ENCODE measurements at places on chromosomes 1 and 21.
A peak's percentile ranks its signal among the peaks of the same experiment; 100 is the strongest.

DNA sequence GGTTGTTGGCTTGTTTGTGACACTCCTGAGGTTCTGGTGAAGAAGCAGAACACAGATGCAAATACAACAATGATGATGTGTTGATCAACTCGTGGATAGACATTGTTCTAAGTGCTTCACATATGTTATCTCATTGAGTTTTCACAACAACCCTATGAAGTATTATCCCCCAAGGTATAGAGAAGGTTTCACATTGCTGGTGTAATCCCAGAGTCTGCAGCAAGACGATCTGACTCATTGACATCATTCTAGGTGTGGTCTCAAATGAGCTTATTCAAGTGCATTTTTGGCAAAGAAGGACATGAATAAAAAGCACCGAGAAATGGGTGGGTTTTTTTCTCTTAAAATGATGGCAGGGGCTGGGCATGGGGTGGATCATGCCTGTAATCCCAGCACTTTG is 64.1 kb upstream of the SCAF4 start:
- no peak for DNase-seq

GRCh38 chr1:244454412-244454811 is 2.7 kb upstream of the ADSS2 start:
- no peak for DNase-seq

DNA sequence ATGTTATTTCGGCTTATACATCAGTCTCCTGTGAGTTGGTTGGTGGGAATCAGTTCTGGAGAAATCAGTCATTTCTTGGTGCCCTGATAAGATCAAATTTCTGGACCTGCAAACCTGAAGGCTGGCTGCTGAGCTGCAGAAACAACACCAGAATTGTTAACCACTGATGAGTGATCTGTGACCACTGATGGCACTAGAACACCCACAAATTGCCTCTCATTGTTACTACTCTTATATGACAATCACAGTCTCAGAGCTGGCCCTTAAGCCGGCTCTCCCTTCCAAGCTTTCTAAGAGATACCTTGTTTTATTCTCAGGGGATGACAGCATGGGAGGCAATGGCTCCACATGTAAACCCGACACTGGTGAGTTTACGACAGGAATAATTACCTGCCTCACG is 1.9 kb downstream of the C1orf162 start:
- no peak for DNase-seq

DNA sequence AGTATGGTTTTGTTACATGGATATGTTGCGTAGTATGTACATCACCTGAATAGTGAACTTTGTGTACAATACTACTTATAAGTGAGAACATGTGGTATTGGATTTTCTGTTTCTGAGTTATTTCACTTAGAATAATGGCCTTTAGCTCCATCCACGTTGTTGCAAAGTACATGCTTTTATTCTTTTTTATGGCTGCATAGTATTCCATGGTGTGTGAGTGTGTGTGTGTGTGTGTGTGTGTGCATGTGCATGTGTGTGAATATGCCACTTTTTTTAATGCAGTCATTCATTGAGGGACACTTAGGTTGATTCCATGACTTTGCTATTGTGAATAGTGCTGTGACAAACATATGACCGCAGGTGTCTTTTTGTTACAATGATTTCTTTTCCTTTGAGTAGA is 147.8 kb downstream of the LEPR start:
- no peak for DNase-seq

- no peak for DNase-seq
Observed at GRCh38 chr1:244037252-244037651, 13.8 kb upstream of the ZBTB18 start.

DNA sequence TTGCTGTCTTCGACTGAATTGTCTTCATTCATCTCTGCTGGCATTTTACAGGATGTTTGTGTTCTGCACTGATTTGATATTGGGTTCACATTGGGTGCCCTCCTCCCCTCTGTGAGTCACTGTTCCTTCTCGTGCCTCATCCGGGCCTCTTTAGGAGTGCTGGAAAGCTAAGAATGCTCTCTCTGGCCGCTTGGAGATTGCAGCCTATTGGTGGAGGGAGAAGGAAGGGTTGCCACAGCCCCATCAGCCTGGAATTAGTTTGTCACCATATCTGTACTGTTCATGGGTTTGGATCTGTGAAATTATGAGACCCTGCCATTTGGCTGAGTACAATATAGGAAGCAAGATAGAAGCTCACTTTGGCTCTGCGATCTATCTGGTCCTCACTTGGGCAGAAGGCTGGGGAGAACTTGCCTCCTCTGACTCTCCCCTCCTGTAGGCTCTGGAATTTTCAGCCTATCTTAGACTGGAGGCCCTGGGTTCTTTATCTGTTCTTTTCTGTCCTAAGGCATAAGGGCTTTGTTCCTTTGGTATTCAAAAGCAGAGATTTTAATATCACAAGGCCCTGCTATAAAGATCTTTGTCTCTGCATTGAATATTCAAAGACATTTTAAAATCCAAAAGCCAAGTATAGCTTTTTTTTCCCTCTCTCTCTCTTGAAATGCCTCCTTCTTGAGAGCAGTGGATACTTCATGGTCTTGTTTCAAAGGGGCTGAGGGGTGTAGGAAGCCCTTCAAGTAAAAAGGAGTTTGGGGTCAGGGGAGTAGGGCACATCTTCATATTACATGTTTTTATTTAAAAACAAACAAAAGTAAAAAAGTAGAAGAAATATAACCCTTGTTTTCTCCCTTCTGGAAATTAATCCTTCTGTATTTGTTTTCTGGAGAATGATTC is 347.9 kb downstream of the ZP4 start:
- DNase-seq = no peak

GRCh38 chr1:71462247-71462646 is 381.4 kb upstream of the ZRANB2 start:
- DNase-seq = no peak

DNA sequence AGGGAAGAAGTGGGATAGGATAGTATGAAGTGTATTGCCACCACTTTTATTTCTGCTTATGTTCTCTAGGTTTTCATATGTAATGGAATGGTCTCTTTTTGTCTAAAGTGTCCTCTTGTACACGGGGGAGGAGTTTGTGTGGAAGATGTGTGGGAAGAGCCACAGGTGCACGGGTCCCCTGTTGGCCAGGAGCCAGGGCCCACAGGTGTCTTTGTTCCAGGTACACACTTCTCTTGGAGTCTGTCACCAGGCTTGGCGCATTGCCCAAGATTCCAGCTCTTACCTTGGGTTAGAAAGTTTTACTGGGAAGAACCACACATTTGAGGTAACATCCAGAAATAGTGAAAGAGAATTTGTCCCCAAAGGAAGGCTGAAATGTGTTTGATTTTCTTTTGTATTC is 10.5 kb downstream of the TENT5C start:
- no peak for DNase-seq

- no peak for DNase-seq
Observed at GRCh38 chr1:18191481-18192155, 84.0 kb downstream of the IGSF21 start.

DNA sequence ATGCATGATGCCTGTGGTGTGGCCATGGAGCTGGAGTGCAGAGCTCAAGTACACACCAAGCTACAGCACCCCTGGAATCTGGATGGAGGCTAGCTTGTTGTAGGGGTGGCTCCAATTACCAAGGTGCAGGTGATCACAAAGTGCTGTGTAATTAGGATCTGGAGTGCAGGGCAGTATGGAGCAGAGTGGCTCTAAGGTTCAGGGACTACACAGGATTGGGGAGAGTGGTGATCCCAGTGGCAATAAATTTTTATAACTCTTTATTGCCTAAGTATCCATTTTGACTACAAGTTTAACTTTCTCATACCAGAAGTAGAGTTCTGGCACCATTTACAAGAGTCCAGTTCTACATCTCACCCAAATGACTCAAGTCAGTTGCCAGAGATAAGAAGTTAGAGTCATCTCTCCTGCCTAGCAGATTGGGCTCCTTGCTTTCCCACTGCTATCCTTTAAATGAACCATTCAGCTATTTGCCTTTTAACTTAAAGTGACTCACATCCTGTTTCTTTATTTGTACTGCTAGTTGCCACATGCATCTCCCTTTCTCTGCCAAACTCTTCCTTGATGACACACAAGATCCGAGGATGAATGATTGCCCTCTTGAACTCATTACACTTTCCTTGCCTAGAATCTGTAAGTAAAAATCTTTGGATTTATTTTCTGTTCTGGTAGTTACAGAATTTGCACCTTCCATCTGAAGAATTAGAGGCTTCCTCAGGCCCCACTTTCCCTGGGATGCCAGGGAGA is 427.2 kb downstream of the KCNT2 start:
- DNase-seq = peak; percentile 41

- DNase-seq = no peak
Observed at GRCh38 chr1:24486331-24487065, 16.1 kb upstream of the RCAN3 start.

GRCh38 chr1:93907718-93908117 is 1.5 kb downstream of the GCLM start:
- peak; percentile 56 for DNase-seq

- DNase-seq = no peak
Observed at GRCh38 chr1:205073511-205073910, 10.7 kb downstream of the TMEM81 start.

GRCh38 chr1:153192697-153193096 is 10.5 kb upstream of the LELP1 start:
- DNase-seq = no peak

DNA sequence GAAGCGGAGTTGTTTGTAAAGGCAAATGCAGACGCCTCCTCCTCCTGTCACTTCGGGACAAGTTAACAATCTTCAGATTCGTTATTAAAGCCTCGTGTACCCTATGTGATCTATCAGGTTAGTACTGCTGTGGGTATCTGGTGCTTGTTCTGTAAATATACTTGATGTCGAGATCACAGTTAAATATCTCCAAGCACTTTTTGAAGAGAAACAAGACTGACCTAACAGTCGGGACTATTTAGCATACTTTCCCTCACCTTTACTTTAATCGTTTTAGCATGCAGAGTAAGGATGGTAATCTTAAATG is 710 bp downstream of the KLHL20 start:
- DNase-seq = no peak

- no peak for DNase-seq
Observed at GRCh38 chr1:18874600-18874999, 15.1 kb upstream of the TAS1R2 start.

DNA sequence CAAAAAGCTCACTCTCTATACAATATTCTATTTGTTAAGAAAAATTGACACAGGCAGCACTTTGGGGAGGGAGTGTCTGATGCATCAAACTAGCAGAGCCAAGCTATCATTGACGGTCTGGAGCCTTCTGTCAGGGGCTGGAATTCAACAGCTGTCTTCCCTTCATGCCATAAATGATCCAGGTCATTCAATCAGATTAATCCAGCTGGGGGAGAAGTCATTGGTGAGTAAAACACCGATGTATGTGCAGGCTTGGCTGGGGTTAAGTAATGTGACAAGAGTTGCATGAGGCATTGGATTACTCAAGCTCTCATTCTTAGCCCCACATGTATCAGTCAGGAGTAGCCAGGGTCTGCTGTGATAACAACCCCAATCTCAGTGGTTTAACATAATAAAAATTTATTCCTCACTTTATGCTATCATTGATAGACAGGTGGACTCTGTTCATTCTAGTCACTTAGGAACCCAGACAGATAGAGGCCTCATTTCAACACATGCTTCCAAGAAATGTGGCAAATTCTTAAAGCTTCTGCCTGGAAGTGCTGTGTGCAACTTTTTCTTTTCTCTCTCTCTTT is 118.1 kb upstream of the GADD45A start:
- no peak for DNase-seq

DNA sequence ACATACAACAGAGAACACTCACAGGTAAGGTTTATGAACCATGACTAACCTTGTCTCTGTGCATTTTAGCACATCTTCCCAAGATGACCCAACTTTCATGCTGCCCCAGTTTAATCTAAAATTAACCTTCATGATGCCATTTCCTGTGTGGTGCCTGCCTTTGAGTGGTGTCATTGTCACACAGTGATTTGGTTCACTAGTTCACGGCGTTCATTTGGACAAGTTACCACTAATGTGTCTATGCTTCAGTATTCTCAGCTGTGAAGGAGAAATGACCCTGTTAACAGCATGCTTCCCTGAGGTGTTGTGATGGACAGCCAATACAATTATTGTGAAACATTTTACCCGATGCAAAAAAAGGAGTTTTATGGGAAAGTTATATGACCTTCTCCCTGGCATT is 693.1 kb downstream of the RWDD3 start:
- DNase-seq = no peak

DNA sequence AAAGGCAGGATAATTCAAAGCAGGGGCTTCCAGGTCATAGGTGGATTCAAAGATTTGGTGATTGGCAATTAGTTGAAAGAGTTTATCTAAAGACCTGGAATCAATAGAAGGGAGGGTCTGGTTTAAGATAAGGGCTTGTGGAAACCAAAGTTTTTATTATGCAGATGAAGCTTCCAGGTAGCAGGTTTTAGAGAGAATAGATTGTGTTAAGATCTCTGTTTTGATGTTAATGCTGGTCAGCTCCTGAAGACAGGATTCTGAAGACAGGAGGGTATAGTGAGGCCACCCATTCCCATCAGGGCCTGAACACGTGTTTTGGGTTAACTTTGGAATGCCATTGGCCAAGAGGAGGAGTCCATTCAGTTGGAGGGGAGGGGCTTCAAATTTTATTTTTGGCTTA is 6.1 kb upstream of the PTBP2 start:
- no peak for DNase-seq

GRCh38 chr1:180614730-180615129 is 17.1 kb upstream of the XPR1 start:
- DNase-seq = no peak

DNA sequence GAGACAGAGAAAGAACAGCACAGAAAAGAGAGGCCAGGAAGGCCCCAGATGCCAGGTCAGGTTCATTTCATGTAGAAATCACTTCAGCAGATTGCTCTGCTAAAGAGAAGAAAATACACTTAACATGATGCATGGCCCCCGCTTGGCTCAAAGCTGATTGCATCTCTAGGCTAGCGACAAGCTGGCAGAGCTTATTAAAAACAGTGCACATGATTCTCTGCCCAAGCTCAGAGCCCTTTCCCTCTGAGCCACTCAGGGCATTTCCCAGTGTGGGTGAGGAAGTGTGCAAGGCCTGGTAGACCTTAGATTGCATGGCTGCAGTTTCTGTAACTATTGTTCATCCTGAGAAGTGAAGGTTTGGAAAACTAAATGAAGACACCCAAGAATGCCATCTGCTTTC is 3.3 kb upstream of the CAPN9 start:
- no peak for DNase-seq

DNA sequence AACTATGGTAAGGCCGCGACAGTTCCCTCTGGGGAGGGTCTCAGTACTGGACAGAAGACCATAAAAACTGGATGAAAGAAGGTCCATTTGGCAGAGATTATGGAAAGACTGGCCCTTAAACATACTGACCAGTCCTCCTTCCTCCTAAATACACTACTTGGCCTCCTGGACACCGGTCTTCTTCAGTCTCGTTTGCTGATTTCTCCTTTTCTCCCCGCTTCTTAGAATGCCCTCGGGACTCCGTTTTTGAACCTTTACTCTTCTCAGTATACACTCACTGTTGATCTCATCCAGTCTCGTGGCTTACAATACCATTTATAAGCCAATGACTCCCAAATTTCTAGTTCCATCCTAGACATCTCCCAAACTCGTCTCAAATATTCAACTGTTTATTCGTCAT is 694 bp upstream of the MRPL9 start:
- DNase-seq = no peak

- DNase-seq = peak; percentile 63
Observed at GRCh38 chr1:3313576-3313950, 140.9 kb upstream of the ARHGEF16 start.

- no peak for DNase-seq
Observed at GRCh38 chr1:212467843-212468482, 35.2 kb downstream of the NENF start.

- no peak for DNase-seq
Observed at GRCh38 chr1:94866164-94866807, 46.1 kb downstream of the SLC44A3 start.

GRCh38 chr1:36938819-36939218 is 95.5 kb downstream of the GRIK3 start:
- DNase-seq = no peak

Measured in brain pericyte (primary cell).